ENCODE measurements at places on chromosomes 3 and 15. TPM values are rescaled to one million over a fixed set of nuclear protein-coding genes. Genes with fewer than 3 reads are reported as not detected.

GHSR gene
- not detected for total RNA-seq

IL17RB gene
- not detected for total RNA-seq

TRPM1 gene
- total RNA-seq = 0.81 TPM

TNNC1 gene
- not detected for total RNA-seq

NPAP1 gene
- not detected for total RNA-seq

FBN1 gene
- total RNA-seq = 88.4 TPM

CCDC39 gene
- 0.06 TPM for total RNA-seq

MED12L gene
- under 0.01 TPM for total RNA-seq

MBNL1 gene
- total RNA-seq = 288 TPM

CCR1 gene
- total RNA-seq = not detected

GRAMD1C gene
- 35.0 TPM for total RNA-seq

VEPH1 gene
- total RNA-seq = 24.0 TPM

TAGLN3 gene
- not detected for total RNA-seq

SLC51B gene
- not detected for total RNA-seq

PDZRN3 gene
- 0.19 TPM for total RNA-seq

SLC51A gene
- not detected for total RNA-seq

HIGD2B gene
- not detected for total RNA-seq

MST1R gene
- total RNA-seq = 1.0 TPM

RTP1 gene
- total RNA-seq = not detected

CYP19A1 gene
- not detected for total RNA-seq

C3orf85 gene
- total RNA-seq = not detected

CNTN6 gene
- total RNA-seq = not detected

GOLGA8G gene
- not detected for total RNA-seq

SIDT1 gene
- total RNA-seq = not detected

ANXA2 gene
- total RNA-seq = 3,890 TPM

KLHDC8B gene
- total RNA-seq = 55.2 TPM

PLA2G4E gene
- not detected for total RNA-seq

CAMP gene
- total RNA-seq = not detected

PLXNA1 gene
- total RNA-seq = 7.8 TPM

GFM1 gene
- total RNA-seq = 128 TPM

HCN4 gene
- total RNA-seq = not detected

PRSS50 gene
- total RNA-seq = not detected

A4GNT gene
- total RNA-seq = not detected

PP2D1 gene
- not detected for total RNA-seq

ZDHHC23 gene
- total RNA-seq = 2.6 TPM

CYP1A2 gene
- not detected for total RNA-seq

C2CD4A gene
- 1.3 TPM for total RNA-seq

DPPA4 gene
- total RNA-seq = not detected

EPHB1 gene
- 14.5 TPM for total RNA-seq

PRTG gene
- total RNA-seq = 3.9 TPM

IL5RA gene
- not detected for total RNA-seq

ENTPD3 gene
- total RNA-seq = not detected

SPATA12 gene
- 0.13 TPM for total RNA-seq

SKOR1 gene
- under 0.01 TPM for total RNA-seq

GABRG3 gene
- total RNA-seq = not detected

ADPRH gene
- total RNA-seq = 12.3 TPM

TNFAIP8L3 gene
- total RNA-seq = 9.7 TPM

DAZL gene
- total RNA-seq = not detected

PAQR5 gene
- total RNA-seq = under 0.01 TPM

GALK2 gene
- total RNA-seq = 46.8 TPM

MME gene
- 13.9 TPM for total RNA-seq

NT5DC2 gene
- total RNA-seq = 97.7 TPM
